NCI-H187 treated with DMSO at 0.1 percent for 48 hours (cell line): ENCODE measurements at places on chromosomes 13 and 19.

GRCh38 chr13:23654111-23655110, 84.2 kb downstream of the TNFRSF19 start:
- DNase-seq, result no peak

DNA sequence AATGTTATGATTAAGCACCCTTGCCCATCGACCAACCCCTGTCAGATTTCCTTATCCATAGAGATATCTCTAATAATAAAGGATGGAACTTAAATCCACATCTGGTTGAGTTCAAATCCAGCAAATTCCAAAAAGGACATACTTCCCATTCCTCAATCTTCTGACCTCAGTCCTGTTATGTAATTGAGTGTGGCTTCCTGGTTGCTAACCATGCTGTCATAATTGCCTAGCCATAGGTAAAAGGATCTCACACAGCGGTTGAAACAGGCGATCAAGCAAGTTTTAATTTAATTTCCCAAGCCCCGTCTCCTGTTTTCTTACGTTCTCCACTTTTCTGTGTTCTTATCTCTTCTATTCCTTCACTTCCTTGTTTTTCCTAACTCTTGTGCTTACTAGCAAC, 550.3 kb downstream of the GPC6 start:
- DNase-seq, result no peak

DNA sequence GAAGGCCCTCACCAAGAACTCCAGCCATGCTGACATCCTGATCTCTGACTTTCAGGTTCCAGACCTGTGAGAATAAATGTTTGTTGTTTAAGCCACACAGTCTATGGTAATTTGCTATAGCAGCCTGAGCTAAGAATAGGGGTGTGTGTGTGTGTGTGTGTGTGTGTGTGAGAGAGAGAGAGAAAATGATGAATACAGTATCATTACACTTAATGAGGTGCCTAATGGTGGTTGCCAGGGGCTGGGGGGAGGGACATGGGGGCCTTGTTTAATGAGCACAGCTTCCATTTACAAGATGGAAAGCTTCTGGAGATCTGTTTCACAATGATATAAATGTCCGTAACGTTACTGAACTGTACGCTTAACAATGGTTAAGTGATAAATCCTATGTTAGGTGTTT, 53.8 kb upstream of the LATS2 start:
- DNase-seq, result no peak

GRCh38 chr13:90008707-90009149, 1338.8 kb upstream of the MIR17HG start:
- DNase-seq, result no peak

DNA sequence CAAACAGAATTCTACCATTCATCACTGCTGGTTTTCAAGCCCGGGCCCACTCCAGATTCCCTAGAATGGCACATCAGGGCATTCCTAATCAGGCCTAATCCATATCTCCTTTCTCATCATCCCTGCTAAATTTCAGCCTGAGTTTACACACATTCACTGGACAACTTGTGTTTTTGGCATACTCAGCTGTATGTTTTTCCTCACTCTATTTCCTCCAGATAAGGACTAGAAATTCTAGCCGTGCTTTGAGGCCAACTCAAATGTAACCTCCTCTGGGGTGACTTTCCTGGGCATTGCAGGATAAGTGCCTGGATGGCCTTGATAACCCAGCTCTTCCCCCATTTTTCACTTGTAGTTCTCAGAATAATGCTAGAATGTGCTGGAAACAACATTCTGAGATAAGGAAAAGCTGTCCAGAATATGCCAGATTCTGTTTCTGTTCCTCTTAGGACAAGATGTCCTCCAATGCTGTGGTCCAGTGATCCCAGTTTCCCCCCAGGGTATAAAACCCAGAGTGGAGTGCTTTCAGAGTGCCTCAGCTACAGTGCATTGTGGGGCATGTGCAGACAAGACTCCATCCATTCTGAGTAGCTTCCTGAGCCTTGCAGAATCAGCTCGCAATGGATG, 66.9 kb upstream of the CLDN10 start:
- DNase-seq, result no peak

GRCh38 chr13:99118179-99118578, 82.5 kb upstream of the UBAC2 start:
- no peak for DNase-seq

- DNase-seq, result no peak
Measured at GRCh38 chr13:81639984-81640582, 1299.2 kb upstream of the SPRY2 start.

DNA sequence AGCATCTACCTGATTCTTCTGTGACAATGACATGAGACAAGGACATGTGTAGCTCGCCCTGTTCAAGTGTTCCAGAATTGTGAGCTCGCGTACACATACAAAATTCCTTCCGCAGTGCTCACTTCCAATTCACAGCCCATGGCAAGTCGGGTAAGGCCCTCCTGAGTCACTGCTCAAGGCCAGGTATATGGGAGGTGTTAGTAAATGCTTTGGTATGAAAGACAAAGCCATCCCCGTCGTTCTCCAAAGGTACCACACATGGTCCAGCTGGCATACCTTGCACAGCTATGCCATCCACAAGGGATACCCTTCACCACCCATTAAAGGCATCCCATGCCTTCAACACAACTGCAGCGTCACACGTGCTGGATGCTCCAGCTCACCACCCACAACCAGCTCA, 4.4 kb upstream of the ELL start:
- no peak for DNase-seq

GRCh38 chr13:93625536-93625935, 398.9 kb downstream of the GPC6 start:
- no peak for DNase-seq

DNA sequence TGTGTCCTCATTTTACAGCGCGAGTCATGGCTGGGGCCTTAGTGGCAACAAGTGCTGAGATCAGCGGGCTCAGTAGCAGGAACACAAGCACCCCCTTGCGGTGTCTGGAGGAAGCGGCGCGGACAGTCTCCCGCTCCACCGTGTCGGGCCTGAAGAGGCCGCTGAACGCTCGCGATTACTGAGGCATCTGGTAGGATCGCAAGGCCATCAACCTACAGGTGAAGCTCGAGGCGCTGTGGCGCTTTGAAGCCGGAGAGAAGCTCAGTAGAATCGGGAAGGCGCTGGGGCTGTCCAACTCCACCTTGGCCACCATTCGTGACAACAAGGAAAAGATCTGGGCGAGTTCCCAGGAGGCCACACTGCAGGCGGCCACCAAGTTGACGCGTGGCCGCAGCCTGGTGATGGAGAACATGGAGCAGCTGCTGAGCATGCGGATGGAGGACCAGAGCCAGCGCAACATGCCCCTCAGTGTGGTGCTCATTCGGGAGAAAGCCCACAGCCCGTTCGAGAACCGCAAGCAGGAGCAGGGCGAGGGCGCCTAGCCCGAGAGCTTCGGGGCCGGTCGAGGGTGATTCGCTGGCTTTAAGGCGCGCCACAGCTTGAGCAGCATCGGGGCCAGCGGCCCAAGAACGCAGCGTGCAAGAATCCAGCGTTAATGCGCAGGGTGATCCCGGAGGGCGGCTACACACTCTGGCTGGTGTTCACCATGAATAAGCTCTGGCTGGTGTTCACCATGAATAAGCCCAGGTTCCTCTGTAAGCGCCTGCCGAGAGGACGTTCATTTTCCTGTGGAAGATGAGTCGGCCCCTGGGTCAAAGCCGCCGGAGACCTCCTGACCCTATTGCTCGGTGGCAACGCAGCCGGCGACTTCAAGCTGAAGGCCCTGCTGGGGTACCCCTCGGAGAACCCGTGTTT, 8.3 kb upstream of the MZF1 start:
- no peak for DNase-seq

DNA sequence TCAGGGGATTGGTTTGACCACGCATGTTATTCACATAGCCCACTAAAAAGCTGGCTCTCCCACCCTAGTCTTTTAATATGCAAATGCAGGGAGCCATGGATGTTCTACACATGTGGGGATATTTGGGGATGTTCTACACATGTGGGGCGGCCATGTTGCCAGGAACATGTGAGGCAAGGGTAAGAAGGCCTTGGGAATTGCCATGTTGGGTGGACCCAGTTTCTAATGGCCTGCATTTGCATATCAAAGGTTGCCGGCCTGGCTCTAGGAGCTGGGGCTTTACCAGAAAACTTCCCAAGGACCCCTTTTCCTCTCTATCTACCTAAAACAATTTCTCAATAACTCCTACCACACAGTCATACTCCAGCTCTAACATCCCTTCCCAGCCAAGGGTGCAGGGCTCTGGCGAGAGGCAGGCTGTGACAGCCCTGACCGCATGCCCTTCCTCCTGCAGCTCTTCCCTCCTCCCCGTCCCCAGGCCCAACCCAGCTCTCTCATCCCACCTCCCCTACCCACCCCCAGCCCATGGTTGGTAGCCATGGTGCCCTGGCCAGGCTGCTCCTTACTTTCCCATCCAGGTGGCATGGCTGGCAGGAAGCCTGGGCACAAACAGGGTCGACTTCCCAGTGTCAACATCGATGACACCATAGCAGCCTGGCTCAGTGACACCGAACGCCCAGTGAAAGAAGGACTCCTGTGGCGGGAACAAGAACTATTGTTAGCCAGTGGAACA, 11.0 kb downstream of the PEPD start:
- DNase-seq, result no peak

GRCh38 chr19:58582985-58583384, 9.8 kb upstream of the MZF1 start:
- DNase-seq, result no peak

GRCh38 chr13:24264976-24265375, 44.4 kb upstream of the C1QTNF9 start:
- DNase-seq, result no peak

- DNase-seq, result no peak
Measured at GRCh38 chr13:28136916-28137315, 1.4 kb upstream of the PAN3 start.

- DNase-seq, result peak; percentile 28
Measured at GRCh38 chr19:47813304-47813994, 8.3 kb upstream of the CRX start.

DNA sequence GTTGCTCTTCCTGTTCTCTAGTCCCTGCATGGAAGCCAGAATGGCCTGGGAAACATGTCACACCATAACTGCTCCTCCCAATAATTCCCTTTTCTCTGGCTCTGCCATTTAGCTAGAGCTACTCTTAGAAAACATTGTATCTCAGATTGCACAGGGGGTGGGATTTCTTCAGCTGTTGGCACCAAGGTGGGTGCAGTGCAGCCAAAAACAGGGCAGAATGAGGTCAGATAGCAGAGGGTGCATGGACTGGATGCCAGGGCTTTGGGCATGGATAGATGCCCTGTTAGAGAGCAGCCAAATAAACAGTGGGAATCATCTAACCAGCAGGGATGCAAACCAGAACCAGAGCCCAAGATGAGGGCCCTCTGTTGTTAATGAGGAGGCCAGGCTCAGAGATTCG, 4.9 kb upstream of the AMER2 start:
- DNase-seq, result no peak

- no peak for DNase-seq
Measured at GRCh38 chr13:29196409-29197074, 376.4 kb downstream of the MTUS2 start.

GRCh38 chr13:28012383-28012782, 23.9 kb upstream of the URAD start:
- no peak for DNase-seq

DNA sequence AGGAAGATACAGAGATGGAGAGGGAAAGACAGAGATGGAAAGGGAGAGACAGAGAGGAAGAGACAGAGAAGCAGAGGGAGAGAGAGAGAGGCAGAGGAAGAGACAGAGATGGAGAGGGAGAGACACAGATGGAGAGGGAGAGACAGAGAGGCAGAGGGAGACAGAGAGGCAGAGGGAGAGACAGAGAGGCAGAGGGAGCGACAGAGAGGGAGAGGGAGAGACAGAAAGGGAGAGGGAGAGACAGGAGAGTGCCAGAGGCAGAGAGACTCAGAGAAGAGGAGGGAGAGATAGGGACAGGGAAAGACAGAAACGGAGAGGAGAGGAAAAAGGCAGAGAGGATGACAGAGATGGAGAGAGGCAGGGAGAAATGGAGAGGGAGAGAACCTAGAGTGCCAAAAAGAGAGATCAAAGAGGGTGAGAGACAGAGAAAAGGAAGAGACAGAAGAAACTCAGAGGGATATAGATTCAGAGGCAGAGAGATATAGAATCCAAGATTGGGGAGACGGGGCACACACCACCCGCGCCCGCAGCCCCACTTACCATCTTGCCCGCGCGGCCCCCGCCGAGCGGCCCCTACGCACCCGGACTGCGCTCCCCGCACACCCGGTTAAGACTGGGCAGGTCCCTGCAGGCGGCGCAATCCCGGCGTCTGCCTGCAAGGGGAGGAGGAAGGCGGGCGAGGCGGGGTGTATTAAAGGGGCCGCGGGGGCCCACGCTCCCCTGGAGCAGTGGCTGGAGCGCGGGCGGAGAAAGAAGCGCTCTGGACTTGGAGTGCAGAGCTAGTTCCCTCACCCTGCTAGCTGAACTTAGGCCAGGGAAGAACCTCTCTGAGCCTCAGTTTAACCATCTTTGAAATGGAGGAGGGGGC, 10.7 kb downstream of the TM6SF2 start:
- DNase-seq, result no peak

GRCh38 chr19:53947624-53948023, 15.1 kb upstream of the CACNG8 start:
- no peak for DNase-seq

DNA sequence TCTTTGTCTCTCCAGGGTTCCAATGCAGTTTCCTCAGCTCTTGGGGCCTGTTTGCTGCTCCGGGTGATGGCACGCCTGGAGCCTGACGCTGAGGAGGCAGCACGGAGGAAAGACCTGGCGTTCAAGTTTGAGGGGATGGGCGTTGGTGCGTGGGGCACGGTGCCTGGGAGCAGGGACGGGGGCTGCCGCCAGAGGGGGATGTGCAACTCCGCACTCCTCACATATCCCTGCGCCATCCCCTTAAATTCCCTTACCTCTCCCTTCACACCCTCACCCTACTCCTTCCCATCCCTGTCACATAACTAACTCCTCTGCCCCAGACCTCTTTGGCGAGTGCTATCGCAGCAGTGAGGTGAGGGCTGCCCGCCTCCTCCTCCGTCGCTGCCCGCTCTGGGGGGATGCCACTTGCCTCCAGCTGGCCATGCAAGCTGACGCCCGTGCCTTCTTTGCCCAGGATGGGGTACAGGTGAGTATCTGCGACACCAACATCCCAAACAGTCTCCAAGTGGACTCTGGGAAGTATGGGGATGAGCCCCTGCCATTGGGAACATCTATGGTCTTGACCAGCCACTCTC, 31.1 kb downstream of the TRPM4 start:
- no peak for DNase-seq

DNA sequence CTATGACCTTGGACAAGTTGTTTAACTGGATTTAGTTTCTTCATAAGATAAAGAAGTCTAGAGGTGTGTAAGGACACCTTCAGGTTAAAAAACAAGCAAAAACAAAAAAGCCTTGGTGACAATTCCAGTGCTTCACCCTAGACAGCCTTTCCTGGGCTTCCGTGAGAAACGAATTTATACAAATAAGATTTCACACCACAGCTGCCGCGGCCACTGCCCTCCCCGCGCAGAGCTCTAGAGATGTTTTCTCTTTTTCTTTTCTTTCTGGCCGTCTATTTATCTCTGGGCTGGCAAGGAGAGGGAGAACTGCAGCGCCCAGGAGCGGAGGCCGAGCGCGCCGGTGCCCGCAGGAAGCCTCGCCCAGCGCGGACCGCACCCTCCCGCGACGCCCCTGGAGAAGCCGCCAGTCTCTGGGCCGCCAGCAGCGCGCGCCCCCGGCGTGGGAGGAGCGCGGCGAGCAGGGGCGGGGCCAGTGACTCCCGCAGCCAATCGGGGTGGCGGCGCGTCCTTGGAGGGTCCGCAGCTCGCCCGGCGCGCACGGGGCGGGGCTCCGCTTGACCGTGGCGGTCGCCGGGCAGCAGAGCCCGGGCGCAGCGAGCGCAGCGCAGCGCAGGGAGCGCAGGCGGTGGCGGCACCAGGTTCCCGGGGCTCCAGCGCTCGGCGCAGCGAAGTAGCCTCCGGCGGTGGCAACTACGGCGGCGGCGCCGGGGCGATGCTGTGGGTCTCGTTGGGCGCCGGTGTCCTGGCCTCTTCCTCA, 107.0 kb downstream of the RXFP2 start:
- peak; percentile 21 for DNase-seq

- no peak for DNase-seq
Measured at GRCh38 chr13:38180670-38181069, 169.0 kb upstream of the UFM1 start.
